ENCODE measurements at places on chromosomes 6 and 20.

DNA sequence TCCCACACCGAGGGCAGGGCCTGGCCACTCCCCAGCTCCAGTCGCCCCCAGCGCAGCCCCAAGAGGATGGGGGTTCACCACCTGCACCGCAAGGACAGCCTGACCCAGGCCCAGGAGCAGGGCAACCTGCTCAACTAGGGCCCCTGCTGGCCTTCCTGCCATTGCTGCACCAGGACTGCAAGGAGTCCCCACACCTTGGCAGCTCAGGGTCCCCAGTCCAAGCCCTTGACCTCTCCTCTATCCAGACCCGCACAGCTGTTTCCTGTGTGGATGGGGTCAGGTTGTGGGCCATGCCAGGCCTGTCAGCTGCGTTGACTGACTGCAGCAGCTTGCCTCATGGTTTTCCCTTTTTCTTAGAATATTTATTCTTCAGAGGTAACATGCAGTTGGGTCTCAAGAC lies 4.4 kb downstream of the LRRC73 start:
- no peak for DNase-seq

DNA sequence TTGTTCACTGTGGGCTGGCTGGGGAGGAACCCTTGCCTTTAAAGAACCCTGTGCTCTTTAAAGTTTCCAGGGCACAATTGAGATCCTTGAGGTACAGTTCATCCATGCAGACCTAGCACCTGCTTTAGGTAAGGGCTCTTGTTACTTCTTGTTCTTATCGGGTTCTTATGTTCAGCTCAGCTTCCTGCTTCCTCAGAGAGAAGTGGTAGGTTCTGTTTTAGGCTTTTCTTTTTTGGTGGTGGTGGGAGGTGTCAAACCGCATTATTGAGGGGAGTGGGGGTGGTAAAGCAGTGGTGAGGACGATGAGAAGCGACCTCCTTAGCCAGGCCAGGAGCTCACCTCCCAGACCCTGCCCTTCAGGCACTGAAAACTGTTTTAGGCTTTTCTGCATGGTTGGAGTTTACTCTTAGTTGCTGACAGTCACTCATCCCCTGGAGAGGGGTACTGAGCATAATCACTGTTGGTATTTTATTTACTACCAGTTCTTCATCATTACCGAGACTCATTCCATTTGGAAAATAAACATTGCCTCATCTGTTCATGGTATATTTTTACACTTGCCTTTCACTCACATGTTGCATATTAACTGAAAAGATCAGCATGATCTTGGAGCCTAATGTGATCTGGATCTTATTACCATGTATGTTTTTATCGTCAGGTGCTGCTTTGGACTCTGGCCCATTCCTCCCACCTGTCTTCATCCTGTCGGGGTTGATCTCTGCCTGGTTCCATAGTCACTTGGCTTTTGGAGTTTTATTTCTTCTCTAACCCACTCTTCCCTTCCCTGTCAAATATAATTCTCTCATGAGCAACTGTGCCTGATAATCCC lies 35.4 kb downstream of the SLC16A10 start:
- DNase-seq = no peak

GRCh38 chr6:95230071-95230740 lies 347.1 kb upstream of the MANEA start:
- DNase-seq = no peak

DNA sequence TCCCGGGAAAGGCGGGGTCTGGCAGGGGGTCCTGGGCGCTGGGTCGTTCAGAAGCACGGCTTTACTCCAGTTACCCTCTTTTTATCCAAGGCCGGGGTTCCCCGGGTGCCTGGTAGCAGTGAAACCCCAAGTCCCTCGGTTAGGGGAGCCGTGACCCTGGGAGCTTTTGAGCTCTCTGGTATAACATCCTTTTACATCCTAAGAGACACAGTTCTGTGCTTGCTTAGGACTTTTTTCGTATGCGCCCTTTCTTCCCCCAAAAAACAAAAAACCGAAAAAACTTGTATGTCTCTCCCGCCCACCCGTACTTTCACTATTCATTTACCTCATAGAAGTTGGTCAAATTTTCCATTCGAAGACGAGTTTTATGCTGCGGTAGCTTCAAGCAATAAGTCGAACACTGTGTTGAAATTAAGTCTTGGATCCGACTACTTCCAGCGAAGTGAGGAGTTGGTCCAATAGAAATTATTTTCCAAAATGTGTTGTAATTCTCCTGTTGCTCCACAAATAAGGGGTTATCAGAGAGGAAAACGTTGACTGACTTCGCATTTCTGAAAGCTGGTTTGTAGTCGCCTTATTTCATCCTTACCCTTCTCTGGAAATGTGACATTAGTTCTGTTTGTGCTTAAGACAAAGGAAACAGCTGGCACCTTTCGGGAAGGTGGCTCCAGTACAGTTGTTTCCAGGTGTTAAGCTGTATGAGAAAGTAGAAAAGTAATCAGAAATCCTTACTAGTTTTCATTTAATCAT lies 816 bp upstream of the MAN1A1 start:
- DNase-seq = no peak

DNA sequence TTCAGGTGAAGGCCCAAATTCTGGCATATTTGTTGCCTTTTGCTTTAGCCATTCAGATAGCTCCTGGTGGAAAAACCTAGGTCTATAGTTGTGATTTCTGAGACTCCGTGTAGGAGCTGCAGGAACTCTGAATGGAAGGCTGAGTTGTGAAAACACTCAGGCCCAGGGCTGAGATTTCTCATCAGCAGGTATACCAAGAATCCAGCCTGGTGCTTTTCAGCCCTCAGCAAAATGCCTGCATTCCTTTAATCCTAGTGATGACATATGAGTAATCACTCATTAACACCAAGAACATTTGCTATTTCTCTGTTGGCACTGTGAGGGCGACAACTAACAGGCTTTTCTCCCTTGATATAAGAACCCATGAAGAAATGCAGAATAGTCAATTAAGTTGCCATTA lies 546.1 kb upstream of the MAN1A1 start:
- no peak for DNase-seq

DNA sequence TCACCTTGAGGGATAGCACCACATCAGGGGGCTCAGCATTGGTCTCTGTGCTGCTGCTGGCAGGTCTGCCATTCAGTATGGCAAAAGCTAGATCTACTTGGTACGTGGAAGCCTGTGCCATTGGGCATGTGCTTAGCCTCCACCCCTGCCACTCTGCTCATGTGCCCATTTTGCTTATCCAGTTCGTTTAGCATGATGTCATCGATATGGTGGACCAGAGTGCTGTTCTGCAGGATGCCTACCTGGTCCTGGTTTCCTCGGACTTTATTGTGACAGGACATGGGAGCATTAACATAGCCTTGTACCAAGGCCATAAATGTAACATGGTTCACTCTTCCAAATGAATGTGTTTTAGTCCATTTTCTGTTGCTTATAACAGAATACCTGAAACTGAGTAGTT lies 67.4 kb upstream of the BMP6 start:
- no peak for DNase-seq

- no peak for DNase-seq
Measured at GRCh38 chr6:225121-225721, 67.1 kb upstream of the DUSP22 start.

DNA sequence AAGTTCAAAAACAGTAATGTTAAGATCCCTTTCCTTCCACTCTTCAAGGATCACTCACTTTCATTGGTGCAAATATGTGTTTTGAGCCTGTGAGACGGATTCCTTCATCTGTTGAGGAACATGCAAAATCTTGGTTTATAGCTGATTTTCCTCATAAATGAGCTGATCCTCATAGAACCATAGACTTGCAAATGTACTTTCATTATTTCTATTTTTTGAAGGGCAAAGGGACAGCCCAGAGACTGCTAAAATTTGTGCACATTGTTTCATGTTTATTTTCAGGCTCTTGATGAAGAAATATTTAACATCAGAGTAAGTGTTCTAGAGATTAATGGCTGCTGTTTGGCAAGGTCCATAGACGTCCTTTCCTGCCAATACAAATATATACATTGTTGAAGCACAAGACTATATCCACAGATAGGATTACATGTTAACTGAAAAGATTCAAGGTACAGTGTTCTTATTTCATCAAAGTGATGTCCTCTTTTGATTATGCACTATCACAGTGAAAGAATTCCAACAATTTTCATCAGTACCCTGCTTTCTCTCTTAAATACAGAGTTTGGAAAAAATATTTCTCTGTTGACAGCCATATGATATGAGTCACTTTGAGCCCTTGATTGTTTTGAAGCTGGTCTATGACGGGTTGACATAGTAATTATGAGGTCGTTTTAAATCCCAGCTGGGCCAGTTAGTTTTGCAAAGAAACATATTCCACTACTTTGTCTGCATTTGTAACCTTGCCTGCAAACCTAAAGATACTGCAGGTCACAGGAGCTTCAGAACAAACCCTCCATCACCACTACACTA lies 95.7 kb downstream of the FILIP1 start:
- no peak for DNase-seq

GRCh38 chr6:31797588-31797987 lies 2.0 kb upstream of the VARS1 start:
- DNase-seq = no peak

DNA sequence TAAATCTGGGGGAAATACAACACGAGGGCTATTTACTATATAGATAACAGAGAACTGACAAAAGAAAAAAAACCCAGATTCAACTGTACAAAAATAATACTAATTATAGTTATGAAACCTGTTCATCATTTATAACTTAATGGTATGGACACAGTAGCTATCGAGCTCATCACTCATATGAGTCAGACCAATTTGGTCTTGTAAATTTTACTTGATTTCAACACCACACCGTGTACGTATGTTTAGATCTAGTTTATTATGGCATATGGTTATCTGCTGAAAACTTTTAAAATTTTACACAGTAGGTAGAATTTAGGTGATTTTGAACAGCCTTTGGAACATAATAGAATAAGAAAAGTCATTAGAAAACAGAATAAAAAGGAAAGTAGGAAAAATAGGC lies 5.5 kb downstream of the MYLK4 start:
- no peak for DNase-seq

- no peak for DNase-seq
Measured at GRCh38 chr6:129936329-129937165, 75.4 kb upstream of the TMEM244 start.

All from nucleus accumbens (tissue), 56 donors.